GM23248 (cell line): ENCODE measurements at places on chromosomes 7 and 10. TPM values are rescaled to one million over a fixed set of nuclear protein-coding genes. Genes with fewer than 3 reads are reported as not detected.

MALRD1 gene
- total RNA-seq = 0.13 TPM in 1 of 2 replicates, not detected in the other

PAPOLB gene
- total RNA-seq = 0.11 TPM in 1 of 2 replicates, not detected in the other

DNA sequence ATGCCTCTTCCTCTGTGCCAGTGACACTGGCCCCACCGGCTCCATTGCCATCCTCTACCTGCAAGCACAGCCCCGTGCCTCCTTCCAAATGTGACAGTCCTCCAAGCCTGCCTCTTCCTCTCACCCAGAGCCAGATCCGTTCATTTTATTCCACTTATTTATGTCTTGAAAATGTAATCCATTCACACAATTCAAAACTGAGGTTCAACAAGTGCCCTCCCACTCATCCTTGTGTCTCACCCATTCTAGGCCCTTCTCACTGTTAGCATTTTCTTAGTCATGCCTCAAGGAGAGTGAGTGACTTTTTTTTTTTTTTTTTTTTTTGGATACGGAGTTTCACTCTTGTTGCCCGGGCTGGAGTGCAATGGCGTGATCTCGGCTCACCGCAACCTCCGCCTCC lies 41.7 kb downstream of the FKBP6 start:
- DNase-seq = no peak

GRCh38 chr7:149367418-149368180 lies 93.3 kb downstream of the ZNF777 start:
- H3K4me1 ChIP-seq = no peaks in the 10 kb centered on the region
- no peak for DNase-seq
- H3K36me3 ChIP-seq = no peaks in the 10 kb centered on the region
- no peak overlapping the region for H3K27ac ChIP-seq

GRCh38 chr7:121544238-121544637 lies 148.1 kb upstream of the FAM3C start:
- no peaks in the 10 kb centered on the region for H3K36me3 ChIP-seq
- peaks cover 15% of the 10 kb centered on the region; the same call in 1 of the 2 replicates for H3K4me1 ChIP-seq
- H3K27me3 ChIP-seq = peaks cover 51% of the 10 kb centered on the region
- no peak overlapping the region for H3K4me3 ChIP-seq

DNA sequence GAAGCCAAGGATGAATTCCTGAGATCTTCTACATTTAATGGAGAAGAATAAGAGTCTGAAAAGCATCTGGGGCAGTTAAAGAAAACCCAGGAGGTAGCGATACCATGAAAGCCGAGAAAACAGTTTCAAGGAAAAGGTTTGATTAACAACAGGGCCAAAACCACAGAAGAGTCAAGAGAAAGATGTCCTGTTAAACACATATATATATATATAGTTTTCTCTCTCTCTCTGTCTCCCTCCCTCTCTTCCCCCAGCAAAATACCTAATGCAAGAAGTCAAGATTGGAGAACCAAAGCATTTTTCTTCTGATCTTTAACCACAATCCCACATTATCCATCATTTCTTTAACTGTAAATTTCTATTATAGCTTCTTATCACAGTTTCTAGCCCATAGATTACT lies 261.4 kb downstream of the SNX13 start:
- H3K4me1 ChIP-seq = peaks cover 74% of the 10 kb centered on the region
- DNase-seq = no peak
- H3K4me3 ChIP-seq = no peak overlapping the region
- no peaks in the 10 kb centered on the region for H3K36me3 ChIP-seq
- no peaks in the 10 kb centered on the region for H3K27me3 ChIP-seq
- H3K27ac ChIP-seq = peak overlapping the region; percentile 82

DNA sequence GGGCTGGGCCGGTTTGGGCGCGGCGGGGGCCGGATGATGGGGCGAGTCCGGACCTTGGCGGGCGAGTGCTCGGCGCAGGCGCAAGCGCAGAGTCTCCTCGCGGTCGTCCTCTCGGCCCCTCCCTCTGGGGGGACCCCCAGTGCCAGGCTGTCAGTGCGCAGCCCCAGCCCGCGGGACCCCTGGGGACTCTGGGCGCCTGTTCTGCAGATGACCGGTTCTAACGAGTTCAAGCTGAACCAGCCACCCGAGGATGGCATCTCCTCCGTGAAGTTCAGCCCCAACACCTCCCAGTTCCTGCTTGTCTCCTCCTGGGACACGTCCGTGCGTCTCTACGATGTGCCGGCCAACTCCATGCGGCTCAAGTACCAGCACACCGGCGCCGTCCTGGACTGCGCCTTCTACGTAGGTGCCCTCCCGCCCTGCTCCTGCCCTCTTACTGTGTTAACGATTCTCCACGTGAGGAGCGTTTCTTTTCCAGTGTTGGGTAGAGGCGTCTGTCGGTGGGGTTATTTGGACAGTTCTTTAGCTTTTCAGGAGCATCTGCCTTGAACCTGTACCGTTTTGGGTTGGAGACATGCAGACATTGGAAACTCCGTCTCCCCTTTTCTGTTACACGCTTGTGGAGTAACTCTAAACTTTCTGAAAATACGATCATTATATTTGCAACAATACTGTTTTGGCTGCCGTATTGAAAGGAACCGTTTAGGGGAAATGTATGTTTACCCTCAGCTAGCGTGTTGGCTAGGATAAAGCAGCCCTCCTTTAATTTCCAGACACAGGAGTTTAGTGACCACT lies 706 bp downstream of the BUB3 start:
- H3K4me3 ChIP-seq = peak overlapping the region; percentile 99
- peaks cover 30% of the 10 kb centered on the region for H3K27me3 ChIP-seq
- H3K27ac ChIP-seq = peak overlapping the region; percentile 89
- peak; percentile 77 for DNase-seq

DNA sequence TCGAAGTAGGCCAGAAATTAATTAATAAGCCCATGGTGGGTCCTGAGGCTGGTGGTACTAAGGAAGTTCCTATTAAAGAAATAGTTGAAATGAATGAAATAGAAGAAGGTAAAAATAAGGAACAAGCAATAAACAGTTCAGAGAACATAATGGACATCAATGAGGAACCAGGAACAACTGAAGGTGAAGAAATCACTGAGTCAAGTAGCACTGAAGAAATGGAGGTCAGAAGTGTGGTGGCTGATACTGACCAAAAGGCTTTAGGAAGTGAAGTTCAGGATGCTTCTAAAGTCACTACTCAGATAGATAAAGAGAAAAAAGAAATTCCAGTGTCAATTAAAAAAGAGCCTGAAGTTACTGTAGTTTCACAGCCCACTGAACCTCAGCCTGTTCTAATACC lies 36.0 kb downstream of the SLK start:
- no peak overlapping the region for H3K27ac ChIP-seq
- no peaks in the 10 kb centered on the region for H3K4me1 ChIP-seq
- peaks cover 67% of the 10 kb centered on the region for H3K36me3 ChIP-seq
- no peak overlapping the region for H3K4me3 ChIP-seq

GRCh38 chr10:117134306-117135025 lies 3.6 kb downstream of the VAX1 start:
- H3K27ac ChIP-seq = no peak overlapping the region
- no peak overlapping the region for H3K4me3 ChIP-seq
- peaks cover 88% of the 10 kb centered on the region for H3K27me3 ChIP-seq
- H3K36me3 ChIP-seq = no peaks in the 10 kb centered on the region
- no peaks in the 10 kb centered on the region; the same call in 1 of the 2 replicates for H3K4me1 ChIP-seq

C10orf90 gene
- total RNA-seq = 0.22 TPM in 1 of 2 replicates, not detected in the other

DNA sequence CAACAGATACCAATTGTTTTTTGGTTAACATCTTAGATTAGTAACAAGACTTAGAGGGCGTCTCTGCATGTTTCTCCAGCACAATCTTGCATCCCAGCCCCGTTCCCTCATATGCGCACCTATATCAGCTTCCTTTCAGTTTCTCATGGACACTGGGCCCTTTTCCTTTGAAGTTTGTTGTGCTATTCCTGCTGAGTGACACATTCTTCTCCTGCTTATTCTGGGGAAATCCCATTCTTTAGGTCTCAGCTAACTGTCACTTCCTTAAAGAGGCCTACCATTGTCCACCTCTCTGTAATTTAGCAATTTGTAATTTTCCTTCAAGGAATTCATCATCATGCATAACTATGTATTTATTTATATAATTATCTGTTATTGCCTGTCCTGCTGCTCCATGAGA lies 110.3 kb upstream of the STEAP1B start:
- no peaks in the 10 kb centered on the region for H3K27me3 ChIP-seq
- peak overlapping the region; percentile 20; the same call in 1 of the 2 replicates for H3K27ac ChIP-seq
- no peak for DNase-seq
- H3K4me3 ChIP-seq = no peak overlapping the region
- no peaks in the 10 kb centered on the region for H3K36me3 ChIP-seq

GRCh38 chr10:78542141-78542489 lies 508.5 kb downstream of the RPS24 start:
- H3K4me3 ChIP-seq = no peak overlapping the region
- H3K4me1 ChIP-seq = peaks cover 18% of the 10 kb centered on the region
- no peaks in the 10 kb centered on the region for H3K36me3 ChIP-seq
- DNase-seq = no peak
- no peaks in the 10 kb centered on the region for H3K27me3 ChIP-seq
- no peak overlapping the region for H3K27ac ChIP-seq

- H3K4me3 ChIP-seq = peak overlapping the region; percentile 55
- no peak overlapping the region; the same call in 1 of the 2 replicates for H3K27ac ChIP-seq
- peaks cover 15% of the 10 kb centered on the region for H3K4me1 ChIP-seq
- no peaks in the 10 kb centered on the region for H3K36me3 ChIP-seq
Observed at GRCh38 chr7:84912993-84913635, 273.7 kb downstream of the SEMA3D start.

DNA sequence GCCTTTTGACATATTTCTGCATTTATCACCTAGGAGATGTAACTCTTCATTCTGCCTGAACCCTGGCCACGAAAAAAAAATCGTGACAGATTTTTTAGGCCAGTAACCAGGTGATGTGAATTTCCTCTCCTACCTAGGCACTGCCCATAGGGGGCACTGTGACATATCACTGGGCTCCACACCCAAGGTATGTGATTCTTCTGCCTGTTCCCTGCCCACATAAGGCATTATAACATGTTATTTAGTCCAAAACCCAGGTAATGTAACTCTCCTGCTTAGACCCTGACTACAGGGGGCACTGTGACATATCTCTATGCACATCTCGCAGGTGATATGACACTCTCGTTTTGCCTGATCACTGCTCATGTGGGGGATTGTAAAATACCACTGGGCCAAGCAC lies 29.5 kb upstream of the ZNF107 start:
- no peaks in the 10 kb centered on the region for H3K27me3 ChIP-seq
- no peak overlapping the region for H3K27ac ChIP-seq
- H3K36me3 ChIP-seq = no peaks in the 10 kb centered on the region
- H3K4me3 ChIP-seq = no peak overlapping the region
- DNase-seq = no peak

FAM20C gene
- total RNA-seq = 63.8 and 64.1 TPM in 2 replicates

NUTM2B gene
- total RNA-seq = 0.76 TPM in 1 of 2 replicates, not detected in the other

CDC14C gene
- 0.11 TPM in 1 of 2 replicates, not detected in the other for total RNA-seq

DNA sequence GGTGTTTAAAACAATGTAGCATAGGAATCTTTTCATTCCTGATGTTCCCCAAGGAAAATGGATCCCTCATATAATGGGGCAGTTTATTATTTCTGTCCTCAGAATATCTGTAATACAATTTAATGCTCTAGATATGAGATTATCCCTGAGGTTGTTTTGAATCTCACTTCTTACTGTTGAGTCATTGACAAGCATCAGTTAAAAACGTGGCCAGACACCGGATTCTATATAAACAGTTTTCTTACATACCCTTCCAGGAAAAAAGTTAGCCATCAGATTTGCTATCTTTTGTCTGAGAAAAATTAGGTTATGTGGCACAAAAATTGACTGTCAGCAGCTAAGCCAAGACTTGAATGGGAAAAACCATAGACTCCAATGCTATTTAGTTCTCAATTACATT lies 539.8 kb upstream of the CELF2 start:
- no peak for DNase-seq
- H3K4me3 ChIP-seq = no peak overlapping the region
- H3K27me3 ChIP-seq = no peaks in the 10 kb centered on the region; the same call in 1 of the 2 replicates

DNA sequence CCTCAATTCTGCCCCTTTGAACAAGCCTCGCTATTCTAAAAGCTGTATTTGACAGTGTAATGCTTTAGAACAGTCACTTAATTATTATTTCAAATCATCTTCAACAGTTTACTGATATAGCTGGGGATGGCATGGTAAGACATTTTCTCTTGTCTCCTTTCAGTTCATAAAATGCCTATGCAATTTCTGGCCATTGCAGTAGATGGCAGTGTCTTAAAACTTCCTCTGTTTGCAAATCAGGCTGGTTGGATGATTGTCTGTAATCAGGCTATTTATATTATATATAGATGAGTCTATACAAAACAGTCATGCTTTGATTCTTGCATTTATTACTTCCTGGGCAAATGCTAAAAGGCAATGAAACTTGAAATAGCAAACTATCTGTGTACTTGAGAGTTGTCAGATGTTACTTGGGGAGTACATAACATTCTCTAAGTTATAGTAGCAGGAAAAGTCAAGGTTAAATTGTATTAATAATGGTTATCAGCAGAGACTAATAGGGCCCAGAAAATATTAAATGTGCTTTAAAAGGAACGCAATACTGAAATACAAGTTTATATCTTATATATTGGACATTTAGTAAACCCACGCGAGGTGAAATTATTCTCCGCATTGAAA lies 55.5 kb upstream of the LHFPL3 start:
- H3K27ac ChIP-seq = no peak overlapping the region
- H3K4me3 ChIP-seq = no peak overlapping the region
